ENCODE measurements at places on chromosomes 11 and 22. TPM values are rescaled to one million over a fixed set of nuclear protein-coding genes. Genes with fewer than 3 reads are reported as not detected.

The ZP1 gene
- not detected for total RNA-seq

DNA sequence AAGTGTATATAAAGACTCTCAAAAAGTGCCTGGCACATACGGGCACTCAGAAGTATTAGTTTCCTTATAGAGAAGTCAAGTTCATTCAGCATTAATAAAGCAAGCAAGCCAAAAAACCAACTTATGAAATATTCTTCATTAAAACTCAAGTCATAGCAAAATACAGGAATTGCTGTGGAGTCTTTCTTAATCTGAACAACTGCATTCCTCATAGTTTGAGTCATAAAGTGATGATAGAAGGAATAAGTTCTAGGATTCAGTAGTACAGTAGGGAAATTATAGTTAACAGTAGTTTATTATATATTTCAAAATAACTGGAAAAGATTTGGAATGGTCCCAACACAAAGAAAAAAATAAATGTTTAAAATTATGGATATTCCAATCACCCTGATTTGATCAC, 200.3 kb downstream of the C11orf91 start:
- DNase-seq = no peak

DNA sequence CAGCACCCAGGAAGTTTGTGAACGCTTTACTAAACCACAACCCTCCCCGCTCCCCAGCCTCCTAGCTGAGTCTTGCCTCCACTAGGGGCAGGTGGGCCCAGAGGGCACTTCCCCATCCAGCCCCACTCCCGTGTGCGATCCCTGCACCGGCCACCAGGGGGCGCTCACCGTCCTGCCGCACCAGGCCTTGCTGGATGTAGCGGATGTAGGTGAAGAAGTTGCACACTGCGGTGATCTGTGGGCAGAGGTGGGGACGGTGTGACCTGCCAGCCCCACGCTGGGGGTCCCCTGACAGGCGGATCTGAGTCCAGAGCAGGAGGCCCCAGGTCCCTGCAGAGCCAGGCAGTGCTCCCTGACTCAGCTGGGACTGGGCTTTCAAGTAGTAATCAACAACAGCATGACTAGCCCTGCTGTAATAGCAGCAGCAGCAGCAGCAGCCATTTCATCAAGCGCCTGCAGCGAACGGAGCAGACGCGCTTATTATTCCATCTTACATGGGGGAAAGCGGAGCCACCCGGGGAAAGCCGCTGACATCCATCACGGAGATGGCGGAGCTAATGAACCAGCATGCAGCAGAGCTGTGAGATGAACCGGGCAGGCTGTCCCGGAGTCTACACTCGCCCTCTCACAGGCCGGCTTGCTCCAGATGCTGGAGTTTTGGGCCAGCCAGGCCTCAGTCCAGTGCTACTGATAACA, 7.9 kb upstream of the FADS3 start:
- peak; percentile 92 for DNase-seq

DNA sequence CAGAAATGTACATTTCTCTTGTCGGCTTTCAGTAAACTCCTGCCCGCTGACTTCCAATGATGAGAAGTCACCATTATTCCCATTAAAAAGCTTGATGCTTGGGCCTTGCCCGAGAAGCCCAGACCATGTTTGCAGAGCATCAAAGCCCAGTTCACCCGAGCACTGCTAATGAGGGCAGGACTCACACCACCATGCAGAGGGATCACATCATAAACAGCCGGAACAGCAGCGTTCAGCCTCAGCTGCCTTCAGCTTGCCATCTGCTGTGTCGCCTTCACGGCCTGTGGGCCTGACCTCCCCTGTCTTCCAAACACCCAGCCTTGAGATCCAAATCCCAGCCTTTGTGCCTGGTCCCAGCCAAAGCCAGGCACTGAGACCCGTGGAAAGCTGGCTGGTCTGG, 105.4 kb upstream of the CSNK2A3 start:
- DNase-seq = no peak

DNA sequence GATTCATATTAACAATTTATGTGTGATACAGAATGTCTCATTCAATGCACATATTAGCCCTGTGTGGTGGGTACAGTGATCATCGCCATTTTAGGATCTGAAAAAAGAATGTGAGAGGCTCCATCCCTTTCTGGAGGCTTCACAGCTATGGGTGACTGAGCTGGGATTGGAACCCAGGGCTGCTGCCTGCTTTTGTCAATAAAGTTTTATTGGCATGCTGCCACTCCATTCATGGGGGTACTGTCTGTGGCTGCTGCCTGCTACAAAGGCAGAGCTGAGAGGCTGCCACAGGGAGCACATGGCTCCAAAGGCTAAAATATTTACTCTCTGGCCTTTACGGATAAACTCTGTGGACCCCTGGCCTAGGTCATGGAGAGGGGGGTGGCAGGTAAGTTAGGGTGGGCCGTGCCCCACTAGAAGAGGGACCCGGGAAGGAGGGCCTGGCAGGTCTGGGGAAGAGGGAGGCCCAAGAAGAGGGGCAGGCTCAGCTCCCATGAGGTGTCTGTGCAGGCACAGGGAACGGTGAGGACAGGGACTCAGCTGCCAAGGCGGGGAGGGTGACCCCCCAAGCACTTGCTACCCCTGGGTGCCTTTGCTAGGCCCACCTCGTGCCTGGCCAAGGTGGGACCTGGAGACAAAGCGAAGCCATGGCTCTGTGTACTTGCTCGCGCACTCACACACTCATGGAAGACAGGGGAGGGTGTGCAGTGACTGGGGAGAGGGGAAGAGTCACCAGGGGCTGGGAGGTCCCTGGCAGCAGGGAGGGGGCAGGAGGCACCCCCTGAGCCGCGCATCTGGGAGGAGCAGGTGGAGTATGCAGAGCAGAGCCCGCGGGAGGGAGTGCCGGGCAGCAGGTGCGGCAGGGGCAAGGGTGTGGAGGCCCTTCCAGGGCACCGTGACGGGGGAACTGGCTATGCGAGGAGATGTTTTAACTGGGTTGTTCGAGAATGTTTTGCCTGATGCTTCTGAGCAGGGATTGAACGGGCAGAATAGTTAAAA, 335.3 kb downstream of the CTTN start:
- no peak for DNase-seq

- no peak for DNase-seq
Measured at GRCh38 chr11:66448523-66448922, 9.9 kb upstream of the MRPL11 start.

- DNase-seq = no peak
Measured at GRCh38 chr11:128939591-128939990, 3.1 kb downstream of the TP53AIP1 start.

DNA sequence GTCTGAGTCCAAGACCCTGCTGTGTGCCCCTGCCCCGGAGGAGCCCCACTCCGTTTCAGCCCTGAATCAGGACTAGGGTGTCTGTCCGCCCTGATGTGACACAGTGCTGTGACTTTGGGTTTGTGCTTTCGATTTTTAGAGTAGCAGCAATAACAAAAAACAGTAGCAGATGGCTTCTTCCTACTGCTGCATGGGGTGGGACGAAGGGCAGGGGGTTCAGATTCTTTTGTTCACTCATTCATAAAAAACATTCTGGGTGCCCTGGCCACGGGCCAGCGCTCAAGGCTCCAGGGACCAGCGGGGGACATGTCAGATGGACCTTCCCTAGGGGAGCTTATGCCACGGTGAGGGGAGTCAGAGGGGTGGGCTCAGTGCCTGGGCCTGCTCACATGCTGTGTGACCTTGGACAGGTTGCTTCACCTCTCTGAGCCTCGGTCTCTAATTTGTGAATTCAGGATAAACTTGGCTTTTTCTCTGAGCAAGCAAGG, 24.6 kb upstream of the PRR5 start:
- no peak for DNase-seq

DNA sequence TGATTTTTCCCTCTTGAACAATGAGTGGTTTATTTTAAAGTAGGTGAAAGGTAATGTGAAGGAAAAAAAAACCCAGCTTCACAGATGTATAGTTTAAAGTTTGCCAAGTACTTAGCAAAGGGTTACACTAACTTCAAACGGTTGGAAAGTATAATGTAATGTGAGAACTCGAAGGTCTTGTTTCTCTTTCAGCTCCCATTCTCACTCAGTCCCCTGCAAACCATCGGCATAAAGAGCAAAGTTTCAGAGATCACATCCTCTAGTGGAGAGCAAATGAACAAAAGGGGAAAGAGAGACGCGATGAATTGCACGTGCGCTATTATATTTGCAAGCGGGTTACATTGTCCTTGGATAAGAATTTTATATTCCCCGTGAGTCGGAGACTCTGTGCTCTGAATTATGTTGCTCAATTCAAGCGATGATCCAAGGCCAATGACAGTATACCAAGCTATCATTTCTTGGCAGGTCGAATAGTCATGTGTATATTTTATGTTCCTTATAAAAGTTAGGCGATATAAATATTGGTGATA, 37.6 kb upstream of the BIRC3 start:
- DNase-seq = no peak

The CCDC87 gene
- not detected for total RNA-seq

The OR6A2 gene
- not detected for total RNA-seq

- DNase-seq = no peak
Measured at GRCh38 chr11:116122697-116123472, 618.7 kb upstream of the CADM1 start.

- DNase-seq = no peak
Measured at GRCh38 chr11:122393209-122393860, 262.2 kb upstream of the UBASH3B start.

DNA sequence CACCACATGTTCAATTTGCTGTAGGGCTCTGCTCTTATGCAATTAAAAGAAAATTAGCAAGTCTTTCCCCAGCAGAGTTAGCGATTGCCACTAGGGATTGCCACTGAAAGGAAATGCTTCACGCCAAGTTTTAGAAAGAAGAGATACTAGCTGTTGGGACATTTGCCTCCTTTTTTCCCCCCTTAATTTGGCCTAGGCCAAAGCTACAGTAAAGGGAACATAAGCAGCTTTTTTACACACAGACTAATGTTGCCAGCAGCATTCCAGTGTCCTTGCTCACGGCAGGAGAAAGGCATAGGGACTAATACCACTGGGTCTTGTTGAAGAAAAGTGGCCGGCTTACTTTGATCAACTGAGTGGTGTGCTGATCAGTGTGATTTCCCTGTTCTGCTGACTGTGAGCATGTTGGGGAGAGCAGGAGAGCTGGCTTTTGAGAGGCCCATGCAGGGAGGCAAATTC, 71.2 kb downstream of the PHF21A start:
- DNase-seq = peak; percentile 51

- peak; percentile 92 for DNase-seq
Measured at GRCh38 chr11:69131644-69132300, 24.0 kb upstream of the SMIM38 start.

DNA sequence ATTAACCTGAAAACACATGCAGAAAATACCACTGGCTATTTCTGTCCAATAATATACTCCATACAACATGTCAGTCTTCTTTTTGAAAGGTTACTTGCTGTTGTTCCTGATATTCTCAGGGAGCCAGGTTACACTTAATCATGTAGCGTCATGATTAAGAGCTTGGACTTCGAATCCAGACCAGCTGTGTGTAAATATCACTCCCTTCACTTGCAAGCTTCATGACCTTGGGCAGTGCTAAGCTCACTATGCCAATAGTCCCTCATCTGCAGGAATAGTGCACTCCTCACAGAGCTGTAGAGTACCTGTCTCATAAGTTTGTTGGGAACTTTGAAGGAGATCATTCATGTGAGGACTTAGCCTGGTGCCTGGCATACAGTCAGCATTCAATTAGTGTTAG, 1.9 kb downstream of the HTR3B start:
- no peak for DNase-seq

The SCARF2 gene
- total RNA-seq = 50.5 TPM

- no peak for DNase-seq
Measured at GRCh38 chr22:47452184-47452583, 689.7 kb downstream of the TBC1D22A start.

The DSCAML1 gene
- not detected for total RNA-seq

DNA sequence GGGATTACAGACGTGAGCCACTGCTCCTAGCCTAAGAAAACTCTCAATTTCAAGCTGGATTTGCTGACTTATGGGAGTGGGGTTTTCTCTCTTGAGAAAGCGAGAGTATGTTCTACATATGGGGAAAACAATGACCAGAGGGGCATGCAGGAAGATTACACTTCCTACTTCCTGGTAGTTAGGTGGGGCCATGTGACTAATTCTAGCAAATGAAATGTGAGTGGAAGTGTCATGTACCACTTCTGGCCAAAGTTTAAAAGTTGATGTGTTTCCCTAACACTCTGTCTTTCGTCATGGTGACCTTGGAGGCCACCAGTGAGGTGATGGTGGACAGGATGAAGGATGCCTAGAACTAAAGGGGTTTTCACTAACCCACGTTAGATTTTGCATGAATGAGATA, 50.5 kb downstream of the PARVG start:
- DNase-seq = no peak

GRCh38 chr11:77233011-77233410, 68.5 kb downstream of the GDPD4 start:
- no peak for DNase-seq

- DNase-seq = no peak
Measured at GRCh38 chr11:36488096-36488495, 22.0 kb downstream of the TRAF6 start.

GRCh38 chr11:38296211-38296776, 1698.3 kb upstream of the RAG2 start:
- no peak for DNase-seq

The YAP1 gene
- total RNA-seq = 38.1 TPM

- DNase-seq = peak; percentile 73
Measured at GRCh38 chr11:128503245-128503991, 83.9 kb downstream of the ETS1 start.

DNA sequence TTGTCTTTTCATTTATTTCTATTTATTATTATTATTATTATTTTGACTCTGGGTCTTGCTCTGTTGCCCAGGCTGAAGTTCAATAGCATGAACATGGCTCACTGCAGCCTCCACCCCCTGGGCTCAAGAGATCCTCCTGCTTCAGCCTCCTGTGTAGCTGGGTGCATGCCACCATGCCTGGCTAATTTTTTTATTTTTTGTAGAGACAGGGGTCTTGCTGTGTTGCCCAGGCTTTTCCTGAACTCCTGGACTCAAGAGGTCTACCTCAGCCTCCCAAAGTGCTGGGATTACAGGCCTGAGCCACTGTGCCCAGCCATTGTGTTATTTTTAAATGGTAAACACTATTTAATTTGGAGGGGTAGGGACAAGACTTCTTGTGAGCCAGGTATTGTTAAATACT, 23.3 kb upstream of the RRM1 start:
- no peak for DNase-seq

DNA sequence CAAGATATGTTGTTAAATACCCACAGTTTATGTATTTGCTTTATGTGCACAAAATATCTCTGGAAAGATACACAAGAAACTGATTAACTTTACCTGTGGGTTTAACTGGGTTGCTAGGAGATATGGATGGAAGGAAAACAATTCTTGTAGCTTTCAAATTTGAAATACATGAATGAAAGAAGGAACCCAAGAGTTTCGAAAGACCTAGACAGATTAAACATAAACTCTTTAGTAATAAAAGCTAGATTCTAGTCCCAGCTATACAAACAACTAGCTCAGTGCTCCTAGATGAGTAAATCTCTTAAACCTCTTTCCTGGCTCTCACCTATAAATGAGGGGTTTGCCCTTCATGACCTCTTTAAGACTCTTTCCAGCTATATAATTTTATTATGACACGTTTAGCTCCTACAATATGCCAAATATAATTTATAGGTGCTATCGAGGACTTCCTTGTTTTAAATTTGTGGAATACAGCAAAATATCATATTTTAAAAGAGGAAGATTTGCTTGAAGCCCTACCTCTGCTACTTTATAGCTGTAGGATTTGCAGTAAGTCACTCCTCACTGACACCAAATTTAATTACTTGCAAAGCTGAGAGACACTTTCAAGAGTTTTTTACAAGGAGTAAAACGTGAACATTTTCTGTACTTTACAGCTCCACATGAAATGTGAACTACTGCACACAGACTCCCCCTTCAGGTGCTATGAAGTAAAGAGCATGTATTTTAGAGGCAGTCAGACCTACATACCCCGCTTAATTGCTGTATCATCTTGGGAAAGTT, 50.7 kb downstream of the RRAS2 start:
- DNase-seq = peak; percentile 40

The KCTD14 gene
- total RNA-seq = 7.7 TPM

The GSTT2B gene
- 17.0 TPM for total RNA-seq
